ENCODE measurements at places on chromosomes 2 and 18.

DNA sequence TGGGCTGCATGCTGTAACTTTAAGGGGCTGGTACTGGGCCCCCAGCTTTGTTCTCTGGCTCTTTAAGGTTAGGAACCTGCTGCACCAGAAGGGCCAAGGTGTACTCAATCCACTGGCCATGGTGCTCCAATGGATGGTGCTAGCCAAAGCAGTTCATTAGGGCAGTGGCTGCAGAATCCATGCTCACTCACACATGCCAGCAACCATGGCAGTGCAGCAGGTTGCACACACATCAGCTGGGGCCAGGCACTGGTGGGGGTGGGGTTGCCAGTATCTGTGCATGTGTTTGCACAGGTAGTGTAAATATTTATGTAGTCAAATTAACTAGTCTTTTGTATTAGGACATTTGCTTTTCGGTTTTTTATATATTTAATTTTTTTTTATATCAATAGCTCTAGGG, 228.3 kb upstream of the EPC2 start:
- no peak for DNase-seq

GRCh38 chr2:100699131-100699530, 120.8 kb upstream of the NPAS2 start:
- no peak for DNase-seq

DNA sequence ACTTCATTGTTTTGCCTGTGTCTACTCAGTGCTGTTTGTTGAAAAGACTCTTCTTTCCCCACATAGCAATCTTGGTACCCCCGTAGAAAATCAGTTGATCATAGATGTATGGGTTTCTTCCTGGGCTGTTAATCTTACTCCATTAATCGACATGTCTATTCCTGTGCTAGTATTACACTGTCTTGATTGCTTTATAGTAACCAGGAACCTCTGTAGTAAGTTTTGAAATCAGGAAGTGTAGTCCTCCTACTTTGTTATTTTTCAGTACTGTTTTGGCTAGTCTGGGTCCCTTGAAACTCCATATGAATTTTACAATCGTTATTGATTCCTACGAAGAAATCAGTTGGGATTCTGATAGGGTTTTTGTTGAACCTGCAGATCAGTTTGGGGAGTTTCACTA, 78.8 kb upstream of the FAM136A start:
- no peak for DNase-seq

GRCh38 chr2:28471214-28471613, 24.6 kb upstream of the PLB1 start:
- no peak for DNase-seq
